ENCODE measurements at places on chromosomes 7 and 10. TPM values are rescaled to one million over a fixed set of nuclear protein-coding genes. Genes with fewer than 3 reads are reported as not detected.

The MSS51 gene
- 0.24 TPM for total RNA-seq

GRCh38 chr7:74282748-74283459 is 6.3 kb upstream of the CLIP2 start:
- no peak for DNase-seq

GRCh38 chr7:80294346-80294745 is 159.7 kb downstream of the GNAI1 start:
- no peak for DNase-seq

DNA sequence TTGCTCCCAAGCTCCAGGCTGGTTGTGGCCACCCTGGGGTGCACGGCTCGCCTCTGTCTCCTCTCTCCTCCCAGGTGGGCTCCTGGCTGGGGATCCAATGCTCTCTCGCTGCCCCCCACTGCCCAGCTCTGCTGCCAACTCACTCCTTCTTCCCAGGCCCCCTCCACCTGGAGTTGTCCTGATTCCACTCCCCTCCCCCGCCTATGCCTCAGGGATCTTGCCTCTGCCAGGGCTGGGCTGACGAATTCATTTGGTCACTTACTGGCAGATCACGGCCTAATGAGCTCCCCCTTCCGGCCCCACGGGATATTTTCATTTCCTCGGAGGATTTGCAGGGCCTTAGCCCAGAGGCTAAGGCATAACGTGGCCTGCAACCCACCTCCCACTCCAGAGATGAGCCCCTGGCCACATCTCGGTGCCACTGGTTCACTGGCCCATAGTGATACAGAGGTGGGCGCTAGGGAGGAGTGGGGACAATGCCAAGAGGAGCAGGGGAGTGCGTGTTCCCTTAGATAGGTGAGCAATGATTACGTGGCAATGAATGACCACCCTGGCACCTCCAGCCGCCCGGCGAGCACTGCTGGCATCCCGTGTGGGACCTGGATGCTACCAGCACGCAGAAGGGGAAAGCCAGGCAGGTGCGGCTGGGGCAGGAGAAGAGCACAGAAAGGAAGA is 344.6 kb upstream of the SHH start:
- peak; percentile 48 for DNase-seq

DNA sequence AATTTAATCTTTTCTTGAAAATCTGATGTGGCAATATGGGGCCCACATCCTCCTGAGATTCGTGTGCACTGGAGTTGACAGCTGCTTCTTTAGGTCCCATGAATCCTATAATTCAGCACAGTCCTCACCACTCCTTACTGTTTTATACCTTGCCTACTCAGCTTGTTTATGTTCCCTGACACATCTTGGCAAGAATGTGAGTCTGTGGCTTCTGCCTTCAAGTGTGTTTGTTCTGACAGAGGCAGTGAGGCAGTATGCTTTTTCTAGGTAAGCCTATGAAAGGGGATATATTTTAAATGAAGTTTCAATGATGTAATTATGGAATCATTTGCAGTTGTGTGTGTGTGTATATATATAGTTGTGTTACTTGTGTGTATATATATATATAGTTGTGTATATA is 106.4 kb downstream of the AMPH start:
- no peak for DNase-seq

DNA sequence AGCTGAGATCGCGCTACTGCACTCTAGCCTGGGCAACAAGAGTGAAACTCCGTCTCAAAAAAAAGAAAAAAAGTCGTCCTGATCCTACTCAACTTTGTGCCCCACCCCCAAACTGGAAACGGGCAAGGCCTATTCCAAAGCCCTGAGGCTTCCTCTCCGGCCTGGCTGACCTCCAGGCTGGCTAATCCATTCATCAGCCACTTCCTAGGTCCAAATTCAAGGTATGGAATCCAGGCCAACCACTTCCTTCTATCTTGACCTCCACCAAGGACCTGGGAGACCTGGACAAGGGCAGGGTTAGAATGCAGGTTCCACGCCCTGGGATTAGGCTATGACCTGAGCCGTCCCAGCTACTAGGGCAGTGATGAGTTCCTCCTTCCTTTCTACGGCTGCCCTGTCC is 20.4 kb upstream of the EIF4H start:
- DNase-seq, result peak; percentile 45

Measured in RPMI7951 (cell line).